ENCODE measurements at places on chromosomes 7 and 10.

DNA sequence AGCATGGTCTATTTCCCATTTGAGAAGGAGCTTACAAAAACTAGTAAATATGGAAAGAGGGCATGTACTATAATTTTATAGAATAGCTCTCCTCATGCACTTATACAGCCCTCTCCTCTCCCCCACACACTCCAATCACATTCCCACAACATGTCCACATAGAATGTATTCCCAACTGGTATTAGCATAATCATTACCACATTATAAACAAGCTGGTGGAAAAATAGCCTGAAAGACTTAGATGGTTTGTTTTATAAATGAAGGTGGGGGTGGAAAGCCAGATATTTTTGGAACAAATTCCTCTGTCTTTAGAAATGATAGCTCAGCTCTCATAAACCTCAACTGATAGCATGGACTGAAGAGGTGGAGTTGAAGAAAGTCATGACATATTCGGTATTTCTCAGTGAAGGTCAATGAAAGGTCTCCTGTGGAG is 410.1 kb downstream of the SUGCT start:
- DNase-seq, result no peak

GRCh38 chr7:102988631-102989560 is 76.1 kb downstream of the LRRC17 start:
- DNase-seq, result no peak

DNA sequence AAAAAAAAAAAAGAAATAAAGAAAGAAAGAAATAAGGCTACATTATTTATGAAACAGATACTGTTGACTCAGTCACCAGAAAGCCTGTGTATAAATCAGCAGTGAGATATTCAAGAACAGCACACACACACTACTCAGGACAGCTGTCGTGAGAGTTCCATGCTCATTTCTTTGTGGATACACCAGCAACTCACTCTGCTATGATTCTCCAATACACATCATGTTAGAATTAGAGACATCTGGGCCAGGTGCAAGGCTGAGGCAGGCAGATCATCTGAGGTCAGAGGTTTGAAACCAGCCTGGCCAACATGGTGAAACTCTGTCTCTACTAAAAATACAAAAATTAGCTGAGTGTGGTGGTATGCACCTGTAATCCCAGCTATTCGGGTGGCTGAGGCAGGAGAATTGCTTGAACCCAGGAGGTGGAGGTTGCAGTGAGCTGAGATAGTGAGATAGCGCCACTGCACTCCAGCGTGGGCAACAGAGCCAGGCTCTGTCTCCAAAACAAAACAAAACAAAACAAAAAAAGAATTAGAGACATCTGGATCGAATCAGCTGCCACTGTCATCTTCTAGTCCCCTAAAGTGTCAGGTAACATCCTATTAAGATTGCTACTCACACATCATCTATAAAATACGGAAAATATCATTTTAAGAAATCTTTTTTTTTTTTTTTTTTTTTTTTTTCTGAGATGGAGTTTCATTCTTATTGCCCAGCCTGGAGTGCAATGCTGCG is 11.2 kb upstream of the NUPR2 start:
- no peak for DNase-seq

GRCh38 chr10:24993237-24993958 is 22.6 kb downstream of the ENKUR start:
- no peak for DNase-seq

GRCh38 chr10:97314671-97315070 is 4.4 kb upstream of the FRAT1 start:
- DNase-seq, result no peak

- no peak for DNase-seq
Observed at GRCh38 chr10:43264344-43264964, 2.4 kb downstream of the RASGEF1A start.

GRCh38 chr7:47303014-47303694 is 278.8 kb downstream of the TNS3 start:
- no peak for DNase-seq

DNA sequence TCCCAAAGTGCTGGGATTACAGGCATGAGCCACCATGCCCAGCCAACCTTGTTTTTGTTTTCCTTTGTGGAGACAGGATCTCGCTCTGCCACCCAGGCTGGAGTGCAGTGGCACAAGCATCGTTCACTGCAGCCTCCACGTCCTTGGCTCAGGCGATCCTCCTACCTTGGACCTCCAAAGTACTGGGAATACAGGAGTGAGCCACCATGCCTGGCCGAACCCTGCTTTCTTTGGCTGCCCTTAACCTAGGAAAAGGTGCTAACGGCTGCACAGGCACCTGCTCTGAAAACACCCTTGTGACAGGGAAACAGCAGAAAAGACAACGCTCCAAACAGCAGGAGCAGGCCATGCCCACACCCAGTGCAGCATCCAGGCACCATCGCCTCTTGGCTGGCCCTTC is 71.9 kb downstream of the OAT start:
- DNase-seq, result no peak

DNA sequence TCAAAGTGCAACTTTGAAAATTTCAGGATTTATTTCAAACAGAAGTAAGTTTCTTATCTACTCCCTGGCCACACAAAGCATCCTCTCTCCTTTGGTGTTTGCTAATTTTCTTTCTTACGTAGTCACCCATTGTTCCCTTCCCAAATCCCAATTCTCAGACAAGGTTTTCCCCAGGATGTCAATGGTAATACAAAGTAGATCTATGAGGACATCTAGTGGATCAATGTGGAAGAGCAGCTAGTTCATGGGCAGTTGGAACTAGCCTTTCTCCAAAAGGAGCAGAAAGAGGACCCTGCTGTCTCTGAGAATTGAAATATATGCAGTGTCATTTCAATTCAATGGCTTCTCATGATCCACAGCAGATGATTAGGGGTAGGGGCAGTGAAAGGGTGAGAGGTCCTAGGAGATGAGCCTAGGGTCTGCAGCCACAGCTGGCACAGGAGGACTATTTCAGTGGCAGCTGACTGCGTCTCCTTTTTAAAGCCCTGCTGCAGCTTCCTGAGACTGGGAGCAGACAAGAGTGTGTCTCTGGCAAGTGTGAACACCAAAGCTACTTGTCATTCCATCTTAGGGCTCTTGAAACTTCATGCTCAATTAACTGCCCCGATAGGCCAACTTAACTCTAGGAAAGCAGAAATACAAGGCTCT is 632.6 kb downstream of the KCNMA1 start:
- DNase-seq, result no peak

DNA sequence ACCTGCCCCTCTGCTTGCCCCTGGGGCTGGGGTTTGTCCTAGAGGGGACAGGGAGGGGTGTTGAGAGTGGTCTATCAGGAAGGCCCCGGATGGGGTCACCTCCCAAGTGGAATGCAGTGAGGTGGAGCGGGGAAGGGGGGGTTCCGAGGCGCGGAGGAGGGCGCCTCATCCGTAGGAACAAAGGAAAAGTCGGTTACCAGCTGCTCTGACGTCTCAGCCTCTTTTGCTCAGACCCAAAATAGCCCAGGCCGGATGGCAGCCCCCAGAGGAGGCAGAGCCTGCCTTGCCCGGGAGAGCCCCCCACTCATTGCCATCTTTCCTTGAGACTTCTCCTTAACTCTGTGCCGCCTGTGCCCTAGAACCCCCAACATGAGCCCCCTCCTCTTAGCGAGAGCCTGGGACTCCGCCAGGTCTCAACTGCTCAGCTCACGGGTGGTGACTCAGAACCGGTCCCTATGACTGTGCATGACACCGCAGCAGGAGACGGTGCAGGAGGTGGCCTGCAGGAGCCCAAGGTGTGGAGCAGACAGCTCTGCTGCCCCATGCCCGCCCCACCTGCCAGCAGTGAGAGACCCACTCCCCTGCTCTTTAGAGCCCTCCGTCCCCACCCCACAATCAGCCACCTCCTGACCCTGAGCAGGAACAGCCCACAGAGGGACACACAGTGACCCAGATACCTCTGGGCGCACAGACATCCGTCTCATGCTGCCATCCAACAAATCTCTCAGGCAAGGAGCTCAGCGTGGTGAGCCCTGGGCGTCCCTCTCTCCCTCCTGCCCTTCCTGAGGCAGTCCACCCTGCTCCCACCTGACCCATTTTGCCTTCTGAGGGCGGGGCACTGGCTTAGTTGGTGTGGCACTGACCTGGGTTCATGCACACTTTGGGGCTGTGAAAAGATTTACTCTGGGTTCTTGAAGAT is 13.1 kb downstream of the STX1A start:
- DNase-seq, result no peak

DNA sequence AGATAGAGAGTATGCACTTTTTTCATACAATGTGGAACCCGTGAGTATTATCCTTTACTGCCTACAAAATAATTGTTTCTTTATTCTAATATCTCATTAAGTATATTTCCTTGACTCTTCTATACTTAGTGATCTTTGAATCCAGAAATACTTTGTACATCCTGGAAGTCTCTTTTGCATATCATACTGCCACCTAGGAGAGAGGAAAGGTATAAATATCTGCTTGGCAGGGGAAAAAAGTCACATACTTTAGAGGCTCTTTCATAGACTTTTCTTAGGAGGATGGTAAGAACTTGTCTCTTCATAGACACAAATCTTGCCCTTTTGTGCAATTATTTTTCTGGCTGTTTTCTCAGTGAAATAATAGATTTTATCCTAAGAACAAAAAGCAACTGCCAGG is 436.0 kb downstream of the PAXIP1 start:
- DNase-seq, result no peak

DNA sequence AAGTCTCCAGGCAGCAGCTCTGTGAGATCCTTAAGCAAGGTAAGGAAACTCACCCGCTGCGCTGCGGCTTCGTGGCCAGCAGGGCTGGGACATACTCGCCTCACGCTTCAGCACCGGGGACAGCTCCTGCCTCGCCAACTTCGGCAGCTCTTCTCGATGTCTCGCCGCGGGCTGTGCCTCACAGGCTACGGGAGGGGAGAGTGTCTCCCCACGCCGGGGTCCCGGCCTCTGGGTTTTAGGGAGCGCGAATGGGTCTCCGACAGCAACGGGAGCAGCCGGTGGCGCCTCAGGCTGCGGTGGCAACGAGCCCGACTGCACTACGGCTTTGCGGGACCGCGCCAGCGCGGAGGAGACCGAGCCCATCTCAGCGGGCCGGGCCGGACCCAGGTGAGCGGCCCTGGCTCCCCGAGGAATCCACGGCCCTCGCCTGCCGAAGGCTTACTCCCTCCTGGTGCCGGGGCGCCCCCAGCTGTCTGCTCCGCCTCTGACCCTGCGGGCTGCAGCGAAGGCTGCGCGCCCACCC is 62.4 kb downstream of the LSM5 start:
- peak; percentile 40 for DNase-seq

- DNase-seq, result no peak
Observed at GRCh38 chr7:94532676-94533075, 23.1 kb downstream of the CASD1 start.

- no peak for DNase-seq
Observed at GRCh38 chr7:25952261-25953057, 199.5 kb upstream of the NFE2L3 start.

DNA sequence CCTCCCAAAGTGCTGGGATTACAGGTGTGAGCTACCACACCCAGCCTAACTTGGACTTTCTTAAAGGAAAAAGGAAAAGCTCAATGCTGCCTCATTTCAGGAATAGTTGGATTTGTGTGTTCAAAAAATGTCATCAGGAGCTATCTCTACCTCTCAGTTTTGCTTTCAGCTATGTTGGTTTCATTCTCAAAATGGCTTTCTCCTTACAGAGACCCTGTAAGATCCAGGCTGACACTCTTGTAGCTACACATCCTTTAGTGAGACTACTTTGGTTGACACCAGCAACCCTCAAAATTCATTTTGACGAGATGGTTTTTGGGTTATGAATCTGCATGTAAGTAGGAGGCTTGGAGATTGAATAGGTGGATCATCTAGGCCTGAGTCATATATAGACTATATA is 269.7 kb upstream of the SORCS1 start:
- no peak for DNase-seq

- DNase-seq, result no peak
Observed at GRCh38 chr7:143329471-143330170, 13.7 kb downstream of the CLCN1 start.

DNA sequence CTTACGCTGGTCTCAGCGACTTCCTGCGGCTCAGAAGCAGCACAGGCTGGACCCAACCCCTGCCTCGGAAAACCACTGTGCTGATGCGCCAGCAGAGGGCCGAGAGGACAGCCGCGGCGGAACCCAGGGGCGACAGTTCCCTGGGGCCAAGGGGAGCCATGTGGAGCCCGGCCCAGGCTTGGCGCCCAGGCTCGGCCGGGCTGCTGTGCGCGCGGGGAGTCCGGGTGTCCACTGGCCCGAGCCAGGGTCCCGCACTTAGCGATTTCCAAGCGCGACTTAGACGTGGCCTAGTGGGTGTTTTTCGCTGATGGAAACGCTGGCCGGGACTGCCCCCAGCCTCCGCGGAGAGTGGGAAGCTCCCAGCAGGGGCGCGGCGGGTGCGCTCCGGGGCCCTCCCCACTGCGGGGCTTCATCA is 18.6 kb upstream of the ZNF32 start:
- no peak for DNase-seq

DNA sequence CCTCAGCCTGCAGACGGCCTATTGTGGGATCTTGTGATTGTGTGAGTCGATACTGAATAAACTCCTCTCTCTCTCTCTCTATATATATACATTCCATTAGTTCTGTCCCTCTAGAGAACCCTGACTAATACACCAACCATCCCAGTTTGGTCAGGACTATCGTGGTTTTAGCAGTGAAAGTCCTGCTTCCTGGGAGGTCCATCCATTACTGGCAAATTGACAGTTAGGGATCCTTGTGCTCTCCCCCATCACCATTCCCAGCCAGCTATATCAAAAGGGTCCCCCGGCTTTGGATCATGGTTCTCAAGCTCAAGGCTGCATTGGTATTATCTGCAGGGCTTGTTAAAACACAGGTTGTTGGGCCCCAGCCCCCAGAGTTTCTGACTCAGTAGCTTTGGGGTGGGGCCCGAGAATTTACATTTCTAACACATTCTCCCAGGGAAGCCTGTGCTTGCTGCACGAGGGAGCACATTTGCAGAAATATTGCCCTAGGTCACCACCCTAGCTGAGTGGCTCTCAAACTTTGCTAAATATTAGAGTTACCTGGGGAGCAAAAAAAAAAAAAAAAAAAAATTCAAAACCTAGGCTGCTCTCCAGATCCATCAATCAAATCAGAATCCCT is 899.1 kb upstream of the AUTS2 start:
- DNase-seq, result no peak

GRCh38 chr10:36808625-36809362 is 316.6 kb upstream of the ANKRD30A start:
- no peak for DNase-seq

DNA sequence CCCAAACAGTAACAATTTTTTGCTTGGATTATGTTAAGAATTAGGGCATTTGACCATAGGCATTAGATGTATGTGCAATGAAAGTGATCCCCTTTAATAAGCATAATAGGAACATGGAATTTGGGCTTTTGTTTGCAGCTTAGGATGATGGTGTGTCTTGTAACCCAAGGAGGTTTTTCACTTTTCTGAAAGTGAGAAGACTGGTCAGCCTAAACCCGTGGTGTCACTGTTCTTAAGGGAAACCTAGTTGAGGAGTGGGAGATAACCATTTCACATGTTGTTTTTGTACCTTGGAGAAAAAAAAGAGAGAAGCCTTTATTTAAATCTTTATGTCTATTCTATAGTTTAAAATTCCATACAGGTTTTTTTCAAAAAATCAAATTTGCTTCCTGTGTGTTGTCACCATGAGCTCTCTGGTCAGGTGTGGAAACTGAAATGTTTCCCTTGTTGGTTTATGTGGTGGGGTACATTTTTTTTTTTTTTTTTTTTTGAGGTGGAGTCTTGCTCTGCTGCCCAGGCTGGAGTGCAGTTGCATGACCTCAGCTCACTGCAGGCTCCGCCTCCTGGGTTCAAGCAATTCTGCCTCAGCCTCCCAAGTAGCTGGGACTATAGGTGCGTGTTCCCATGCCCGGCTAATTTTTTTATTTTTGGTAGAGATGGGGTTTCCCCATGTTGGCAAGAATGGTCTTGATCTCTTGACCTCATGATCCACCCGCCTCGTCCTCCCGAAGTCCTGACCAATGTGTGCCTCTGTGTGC is 7.7 kb downstream of the CCM2 start:
- DNase-seq, result no peak
